ENCODE measurements at places on chromosomes 4 and X. TPM values are rescaled to one million over a fixed set of nuclear protein-coding genes. Genes with fewer than 3 reads are reported as not detected.

COX7B2 gene
- not detected for total RNA-seq

PRDM8 gene
- 0.21 TPM for total RNA-seq

MAP9 gene
- total RNA-seq = 5.5 TPM

UGT2B10 gene
- total RNA-seq = 0.06 TPM

FAM149A gene
- 1.1 TPM for total RNA-seq

PTCHD1 gene
- not detected for total RNA-seq

REELD1 gene
- total RNA-seq = not detected

SASH3 gene
- not detected for total RNA-seq

P2RY4 gene
- total RNA-seq = 0.06 TPM
